RKO (cell line): ENCODE measurements at places on chromosomes 16 and 17.
A peak's percentile ranks its signal among the peaks of the same experiment; 100 is the strongest.

GRCh38 chr17:74453665-74454196 lies 12.7 kb upstream of the CD300A start:
- peak; percentile 47 for DNase-seq

DNA sequence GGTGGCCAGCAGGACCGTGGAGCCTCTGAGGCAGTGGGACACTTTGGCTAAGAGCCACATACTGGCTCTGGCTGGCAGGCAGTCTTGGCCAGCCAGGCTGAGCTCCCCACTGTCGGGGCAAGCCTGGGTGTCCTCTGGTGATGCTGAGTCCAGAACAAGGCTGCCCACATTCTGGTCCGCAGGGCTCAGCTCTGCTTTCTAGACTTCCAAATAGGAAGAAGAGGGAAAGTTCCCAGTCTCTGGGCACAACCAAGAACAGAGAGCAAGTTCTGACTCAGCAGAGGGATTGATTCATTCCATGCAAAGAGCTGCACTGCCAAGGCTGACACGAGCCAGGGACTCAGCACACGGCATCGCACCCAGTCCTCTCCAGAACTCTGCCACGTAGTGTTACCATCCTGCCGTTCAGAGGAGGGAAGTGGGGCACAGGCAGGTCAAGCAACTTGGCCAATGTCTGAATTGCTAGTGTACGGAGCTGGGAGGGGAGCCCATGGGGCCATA lies 58.9 kb downstream of the NOS2 start:
- no peak for DNase-seq

DNA sequence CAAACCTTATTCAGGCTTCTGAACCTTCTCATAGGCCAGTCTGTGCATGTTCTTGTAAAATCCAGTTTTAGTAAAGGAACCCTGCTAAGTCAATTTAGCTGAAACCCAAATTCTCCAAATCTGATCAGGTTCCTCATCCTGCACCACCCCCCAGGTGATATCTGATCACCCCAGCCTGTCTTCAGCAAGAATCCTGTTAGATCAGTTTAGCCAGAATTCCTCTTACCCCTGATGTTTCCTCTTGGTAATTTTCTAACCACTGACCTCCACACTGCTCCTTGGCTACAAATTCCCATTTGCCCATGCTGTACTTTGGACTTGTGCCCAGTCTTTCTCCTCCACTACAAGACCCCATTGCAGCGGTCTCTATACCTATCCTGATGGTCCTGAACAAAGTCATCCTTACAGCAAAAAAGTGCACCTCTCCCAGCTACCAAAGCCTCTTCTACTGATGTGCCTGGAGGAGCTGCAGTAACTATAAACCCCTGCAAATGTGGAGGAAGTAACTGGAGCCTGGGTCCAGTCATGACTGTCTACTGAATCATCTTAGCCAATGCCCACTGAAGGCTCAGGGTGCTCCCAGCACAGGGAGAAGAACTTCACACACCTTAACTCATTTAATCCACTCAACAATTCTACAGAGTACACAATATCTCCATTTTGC lies 23.8 kb downstream of the TEX14 start:
- DNase-seq = peak; percentile 32

DNA sequence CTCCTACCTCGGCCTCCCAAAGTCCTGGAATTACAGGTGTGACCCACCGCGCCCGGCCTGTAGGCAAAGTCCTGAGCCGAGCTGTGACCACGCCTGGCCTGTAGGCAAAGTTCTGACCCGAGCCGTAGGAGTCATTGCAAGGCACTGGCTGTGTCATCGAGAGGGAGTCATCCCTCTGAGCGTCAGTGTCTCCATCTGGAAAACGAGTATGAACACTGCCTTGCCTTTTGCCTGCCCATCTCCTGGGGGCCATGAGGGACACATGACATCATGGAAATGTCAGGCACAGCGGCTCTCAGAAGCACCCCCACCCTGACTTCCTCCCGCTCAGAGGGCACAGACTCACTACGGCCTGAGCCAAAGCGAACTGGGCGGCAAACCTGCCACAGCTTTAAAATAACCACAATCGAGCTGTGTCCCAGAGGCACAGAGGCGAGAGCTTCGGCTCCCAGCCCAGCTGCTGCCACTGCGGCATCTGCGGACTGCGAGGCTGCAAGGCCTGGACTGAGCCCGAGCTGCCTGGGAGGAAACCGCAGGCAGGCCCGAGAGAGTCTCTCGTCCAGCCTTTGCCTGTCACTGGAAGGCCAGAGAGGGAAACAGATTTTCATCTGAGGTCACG lies 50.8 kb downstream of the RPH3AL start:
- no peak for DNase-seq
